ENCODE measurements at places on chromosomes 5 and 9. TPM values are rescaled to one million over a fixed set of nuclear protein-coding genes. Genes with fewer than 3 reads are reported as not detected.

The SCGB3A1 gene
- total RNA-seq, result 306 TPM

GRCh38 chr5:6603643-6604042 is 29.2 kb downstream of the NSUN2 start:
- DNase-seq, result no peak

The LPCAT1 gene
- total RNA-seq, result 506 TPM

DNA sequence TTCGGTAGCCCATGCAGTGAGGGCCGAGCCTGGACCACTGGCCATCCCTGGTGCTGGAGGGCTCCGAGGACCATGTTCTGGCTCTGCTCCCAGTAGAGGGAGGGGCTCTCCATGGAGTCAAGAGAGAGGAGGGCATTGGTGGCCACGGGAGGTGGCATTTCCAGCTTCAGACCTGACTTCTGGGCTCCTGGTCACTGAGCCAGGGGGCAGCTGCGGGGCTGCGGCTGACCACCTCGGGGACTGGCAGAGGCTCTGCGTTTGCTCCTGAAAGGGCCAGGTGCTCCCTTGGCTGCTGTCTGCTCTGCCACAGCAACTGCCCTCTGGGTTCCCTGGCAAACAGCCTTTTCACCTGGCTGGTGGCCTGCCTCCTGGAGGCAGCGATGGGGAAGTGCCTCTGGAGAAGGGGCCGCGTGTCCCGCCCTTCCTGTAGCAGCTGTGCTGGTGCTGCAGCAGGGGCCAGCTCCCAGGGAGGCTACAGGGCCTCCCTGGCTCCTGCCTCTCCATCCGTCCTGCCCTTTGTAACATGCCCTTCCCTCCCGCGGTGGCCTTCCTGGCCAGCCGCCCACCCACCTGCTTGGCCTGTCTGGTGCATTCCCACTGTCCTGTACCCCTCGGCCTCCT is 144.6 kb downstream of the CACNA1B start:
- peak; percentile 39 for DNase-seq

The DHX29 gene
- total RNA-seq, result 23.9 TPM

GRCh38 chr5:43061352-43062075 is 21.4 kb upstream of the ANXA2R start:
- DNase-seq, result no peak

GRCh38 chr5:43730832-43731342 is 127.9 kb downstream of the NNT start:
- DNase-seq, result no peak

- DNase-seq, result no peak
These were observed 16.2 kb upstream of the PTGS1 start for GRCh38 chr9:122354536-122355199.

The RMRP gene
- 21,225 TPM for total RNA-seq

- no peak for DNase-seq
These were observed 26.3 kb upstream of the CORO2A start for GRCh38 chr9:98218562-98219363.

The IER5L gene
- 17.0 TPM for total RNA-seq

The TRPM3 gene
- 0.30 TPM for total RNA-seq

The PHF24 gene
- total RNA-seq, result 0.74 TPM

The DNAJC25 gene
- total RNA-seq, result 12.2 TPM

DNA sequence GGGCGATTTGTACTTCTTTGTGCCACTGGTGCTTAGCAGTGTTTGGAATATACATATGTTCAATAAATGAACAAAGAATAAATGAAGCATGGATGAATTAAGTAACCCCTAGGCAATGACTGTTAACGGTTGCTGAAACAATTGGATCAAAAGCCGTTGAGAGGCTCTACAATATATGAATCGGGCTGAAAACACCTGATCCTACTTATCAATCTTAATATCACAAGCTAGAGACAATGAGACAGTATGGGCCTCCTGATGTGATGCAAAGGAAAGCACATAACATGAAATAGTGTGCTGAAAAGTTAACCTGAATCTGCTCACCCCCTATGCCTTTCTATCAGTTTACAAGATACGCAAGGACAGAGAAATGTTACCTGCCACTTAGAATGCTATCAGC is 410.3 kb upstream of the RGMB start:
- no peak for DNase-seq

DNA sequence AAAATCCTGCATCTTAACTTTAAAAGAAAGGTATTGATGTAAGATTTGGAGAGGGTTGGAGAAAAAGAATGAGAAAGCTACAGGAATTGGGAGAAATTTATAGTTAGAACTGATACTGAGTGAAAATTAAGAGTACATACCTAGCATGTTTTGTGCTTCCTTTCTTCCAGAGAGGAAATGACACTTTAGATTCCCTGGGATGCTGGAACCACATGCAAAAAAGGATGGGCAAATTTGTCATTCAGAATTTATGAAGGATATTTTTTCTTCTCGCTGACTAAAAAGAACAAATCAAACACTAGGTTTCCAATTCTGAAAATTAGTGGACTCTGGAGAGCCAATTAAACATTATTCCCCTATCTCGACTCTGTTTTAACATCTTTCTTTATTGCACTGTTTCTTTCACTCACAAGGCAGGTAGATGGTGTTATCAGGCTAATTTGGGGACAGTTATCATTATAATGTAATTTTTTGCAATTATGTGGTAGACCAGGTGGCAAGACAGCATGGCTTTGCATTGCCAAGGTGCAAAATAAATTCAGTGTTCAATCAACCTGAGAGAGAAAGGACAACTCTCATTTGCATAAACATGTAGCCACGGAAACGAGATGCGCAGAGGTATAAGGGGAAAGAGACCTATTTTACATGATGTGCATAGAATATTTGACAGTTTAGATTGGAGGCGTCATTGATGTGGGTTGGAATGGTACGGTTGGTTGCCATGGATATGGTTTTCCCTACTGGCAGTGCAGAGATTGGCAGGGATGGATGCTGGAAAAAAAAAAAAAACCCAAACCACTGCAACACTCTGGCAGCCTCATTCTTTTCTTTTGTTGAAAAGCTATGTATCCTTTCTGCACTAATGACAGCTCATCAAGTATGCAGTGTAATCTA is 320.4 kb upstream of the CCNH start:
- DNase-seq, result no peak

DNA sequence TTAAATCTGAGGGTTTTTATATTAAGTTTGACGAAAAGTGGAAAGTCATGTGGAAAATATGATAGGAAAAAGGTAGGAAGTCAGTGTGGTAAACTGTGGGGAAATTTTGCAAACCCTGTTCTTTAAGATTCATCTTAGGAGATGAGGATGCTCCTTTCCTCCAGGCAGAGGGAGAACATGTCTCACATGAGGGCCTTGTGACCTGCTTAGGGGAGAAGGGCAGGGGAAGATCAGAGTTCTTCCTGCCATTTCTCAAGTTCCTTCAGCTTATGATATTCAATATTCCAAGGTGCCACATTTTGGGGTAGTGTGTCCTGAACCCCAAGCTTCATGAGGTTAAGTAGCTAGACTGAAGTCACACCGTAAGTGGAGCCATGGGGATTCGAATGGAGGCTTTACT is 53.7 kb downstream of the MAPKAP1 start:
- DNase-seq, result no peak

DNA sequence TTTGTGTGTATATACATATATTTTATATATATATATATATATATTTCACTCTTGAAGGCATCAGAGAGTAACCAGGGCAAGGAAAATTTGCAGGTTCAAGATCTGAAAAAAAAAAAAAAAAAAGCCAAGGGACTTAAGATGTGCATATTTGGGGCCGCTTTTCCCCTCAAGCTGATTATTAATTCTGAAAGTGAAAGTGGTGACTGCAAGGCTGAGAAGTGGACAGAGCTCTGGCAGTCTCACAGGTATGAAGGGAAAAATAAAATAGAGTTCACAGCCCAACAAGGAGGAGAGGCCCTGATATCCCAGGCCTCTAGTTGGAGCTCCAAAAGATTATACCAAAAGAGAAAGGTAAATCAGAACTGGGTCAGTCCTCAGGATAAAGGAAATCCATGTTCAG is 234.4 kb upstream of the GAS1 start:
- DNase-seq, result no peak

The ACER2 gene
- total RNA-seq, result 6.9 TPM

The CCNJL gene
- total RNA-seq, result 22.4 TPM

DNA sequence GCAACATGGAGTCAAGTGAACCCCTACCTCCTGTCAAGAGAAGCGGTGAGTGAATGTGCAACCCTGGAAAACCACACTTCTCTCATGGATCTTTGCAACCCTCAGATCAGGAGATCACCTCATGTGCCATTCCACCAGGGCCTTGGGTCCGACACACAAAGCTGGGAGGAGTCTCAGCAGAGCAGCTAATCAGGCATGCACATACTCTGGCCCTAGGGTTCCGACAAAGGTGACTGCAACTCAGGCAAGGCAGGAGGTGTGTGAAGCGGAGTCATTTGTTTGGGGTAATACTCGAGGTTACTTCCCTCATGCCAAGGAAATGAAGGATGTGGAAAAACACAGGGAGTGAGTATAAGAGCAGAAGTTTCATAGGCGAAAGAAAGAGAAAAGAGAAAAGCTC is 96.1 kb downstream of the GABRG2 start:
- no peak for DNase-seq

The TNC gene
- total RNA-seq, result 46.3 TPM

DNA sequence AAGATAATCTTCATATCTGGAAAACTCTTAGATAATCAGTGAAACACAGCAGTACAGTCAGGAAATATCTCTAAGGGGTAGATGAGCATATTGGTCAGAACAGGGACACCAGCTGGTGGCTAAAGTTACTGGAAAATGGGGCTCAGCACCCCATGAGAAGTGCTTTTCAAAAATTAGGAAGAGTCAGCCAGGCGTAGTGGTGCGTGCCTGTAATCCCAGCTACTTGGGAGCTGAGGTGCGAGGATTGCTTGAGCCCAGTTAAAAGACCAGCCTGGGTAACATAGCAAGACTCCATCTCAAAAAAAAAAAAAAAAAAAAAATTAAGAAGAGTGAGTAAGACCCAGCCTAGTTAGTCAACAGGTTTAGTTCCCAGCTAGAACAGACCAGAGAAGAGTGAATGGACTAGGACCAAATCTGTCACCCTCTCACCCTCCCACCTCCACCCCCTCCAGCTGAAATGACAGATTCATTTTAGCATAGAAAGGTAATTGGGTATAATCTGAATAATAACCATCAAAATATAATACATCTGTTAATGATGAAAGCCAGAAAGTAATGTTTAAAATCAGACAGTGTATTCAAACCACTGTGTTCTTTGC is 120.9 kb downstream of the CDC42SE2 start:
- DNase-seq, result no peak

The ADRB2 gene
- 30.4 TPM for total RNA-seq

Data from upper lobe of left lung (tissue), 6 donors.